ENCODE measurements at places on chromosomes 13 and 19. TPM values are rescaled to one million over a fixed set of nuclear protein-coding genes. Genes with fewer than 3 reads are reported as not detected.

The HIPK4 gene
- total RNA-seq: not detected

- DNase-seq: no peak
Observed at GRCh38 chr19:4909156-4909896, at the start of gene UHRF1. UHRF1 (plus strand) TSS chr19:4909501; CDS start chr19:4910886, 1,385 bp downstream.

The ATP4B gene
- not detected for total RNA-seq

The TINCR gene
- total RNA-seq: not detected

DNA sequence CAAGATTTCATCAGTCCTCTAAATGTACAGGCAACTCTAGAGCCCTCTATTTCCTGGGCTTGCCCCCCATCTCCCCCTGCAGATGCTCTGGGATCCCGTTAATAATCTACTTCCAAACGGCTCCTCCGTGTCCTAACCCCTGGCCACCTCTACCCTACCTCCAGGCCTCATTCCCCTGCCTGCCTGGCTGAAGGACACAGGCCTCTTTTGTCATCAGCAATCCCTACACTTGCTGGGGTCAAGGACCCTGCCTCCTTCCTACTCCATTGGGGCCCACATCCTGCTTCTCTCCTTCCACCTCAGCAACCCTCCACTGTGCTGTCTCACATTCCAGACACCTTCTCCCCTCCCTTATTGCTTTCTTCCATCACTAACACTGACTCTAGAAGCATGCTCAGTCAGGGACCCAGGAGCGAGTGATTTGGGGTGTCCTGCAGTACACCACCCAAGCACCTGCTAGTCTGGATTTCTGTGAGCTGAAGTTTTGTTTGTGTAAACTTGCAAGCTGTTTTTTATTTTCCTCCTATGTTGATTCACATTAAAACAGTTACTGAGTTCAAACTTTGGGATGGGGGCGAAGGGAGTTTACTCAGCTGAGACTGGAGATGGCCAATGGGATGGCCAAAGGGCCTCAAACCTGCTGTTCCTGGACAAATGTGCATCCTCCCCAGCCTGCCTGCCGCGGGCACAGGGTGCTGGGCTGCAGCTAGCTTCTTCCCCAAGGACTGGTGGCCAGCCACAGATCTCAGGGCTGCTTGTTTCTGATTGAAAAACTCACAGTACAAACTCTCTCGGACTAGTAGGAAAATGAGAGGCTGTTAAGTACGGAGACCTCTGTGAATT, 314.7 kb downstream of the FOXO1 start:
- DNase-seq: no peak

The C19orf67 gene
- 0.55 TPM for total RNA-seq

- DNase-seq: peak; percentile 44
Observed at GRCh38 chr13:109785141-109785891, 1.1 kb downstream of the IRS2 start.

- no peak for DNase-seq
Observed at GRCh38 chr13:97386801-97387484, 47.0 kb upstream of the RAP2A start.

GRCh38 chr13:45297456-45298205, 43.4 kb downstream of the TPT1 start:
- DNase-seq: no peak

The ZNF546 gene
- total RNA-seq: 4.3 TPM

DNA sequence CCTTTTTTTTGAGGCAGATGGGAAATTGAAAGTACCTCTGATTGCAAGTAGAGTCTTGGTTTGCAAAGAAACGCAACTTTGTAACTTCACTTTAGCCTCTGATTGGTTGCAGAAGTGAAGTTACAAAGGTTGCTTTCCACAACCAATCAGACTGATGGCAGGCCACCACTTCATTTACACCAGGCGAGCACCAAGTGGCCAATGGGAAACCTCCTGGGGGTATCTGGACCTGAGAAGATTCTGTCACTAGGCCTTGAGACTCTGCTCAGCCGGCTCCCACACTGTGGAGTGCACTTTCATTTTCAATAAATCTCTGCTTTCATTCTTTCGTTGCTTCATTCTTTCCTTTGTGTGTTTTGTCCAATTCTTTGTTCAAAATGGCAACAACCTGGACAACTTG, 19.1 kb downstream of the PEPD start:
- DNase-seq: no peak

GRCh38 chr13:48142436-48142835, 47.5 kb upstream of the MED4 start:
- peak; percentile 68 for DNase-seq

GRCh38 chr13:45222919-45223318, 22.1 kb upstream of the KCTD4 start:
- no peak for DNase-seq

- DNase-seq: no peak
Observed at GRCh38 chr13:36925603-36926002, 5.6 kb upstream of the SMAD9 start.

The NLRP5 gene
- total RNA-seq: not detected

DNA sequence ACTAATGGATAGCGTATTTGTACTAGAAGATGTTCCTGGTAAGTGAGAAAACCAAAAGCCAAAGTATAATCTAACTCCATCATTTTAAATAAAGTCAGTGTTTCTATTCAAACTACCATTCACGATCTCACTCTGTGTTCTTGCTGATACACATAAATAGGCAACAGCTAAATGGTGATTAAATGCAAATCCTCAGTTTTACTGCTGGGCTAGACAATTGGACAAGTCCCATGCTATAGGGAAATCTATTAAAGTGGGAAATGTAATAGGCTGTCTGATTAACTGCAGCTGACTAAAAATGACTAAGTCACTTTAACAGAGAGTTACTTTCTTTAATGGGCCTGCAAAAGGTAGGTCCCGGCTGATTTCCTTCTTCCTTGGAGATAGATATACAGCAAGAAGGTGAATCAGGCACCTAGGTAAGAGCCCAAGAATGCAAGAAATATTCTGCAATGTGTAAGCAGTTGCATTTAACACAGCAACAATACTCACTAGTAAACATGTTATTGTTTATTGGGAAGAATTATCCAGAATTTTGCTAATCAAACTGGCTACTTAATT, 298.4 kb downstream of the SLITRK6 start:
- DNase-seq: no peak

DNA sequence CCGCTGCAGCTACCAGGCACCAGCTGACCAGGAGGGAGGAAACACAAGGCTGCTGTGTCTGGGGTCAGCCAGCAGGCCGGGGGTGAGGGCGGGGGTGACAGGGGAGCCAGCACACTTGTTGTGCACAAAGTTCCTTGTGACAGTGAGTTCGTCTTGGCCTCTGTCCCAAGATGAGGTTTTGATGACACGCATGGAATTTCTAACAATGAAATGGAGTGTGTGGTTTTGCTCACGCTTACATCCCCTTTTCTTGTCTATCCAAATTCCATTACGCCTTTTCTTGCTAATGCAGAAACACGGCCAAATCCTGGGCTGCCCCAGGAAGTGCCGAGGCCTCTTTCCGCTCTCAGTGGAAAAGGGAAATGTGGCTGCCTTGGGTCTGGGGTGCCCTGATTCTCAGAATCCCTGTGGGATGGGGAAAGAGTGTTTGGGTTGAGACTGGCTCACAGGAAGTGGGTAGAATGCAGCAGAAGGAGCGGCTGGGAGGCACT, 73.8 kb downstream of the GADD45B start:
- DNase-seq: no peak

- DNase-seq: no peak
Observed at GRCh38 chr19:10061717-10062310, 24.3 kb upstream of the SHFL start.

- no peak for DNase-seq
Observed at GRCh38 chr19:28332351-28332750, 880.6 kb downstream of the UQCRFS1 start.

DNA sequence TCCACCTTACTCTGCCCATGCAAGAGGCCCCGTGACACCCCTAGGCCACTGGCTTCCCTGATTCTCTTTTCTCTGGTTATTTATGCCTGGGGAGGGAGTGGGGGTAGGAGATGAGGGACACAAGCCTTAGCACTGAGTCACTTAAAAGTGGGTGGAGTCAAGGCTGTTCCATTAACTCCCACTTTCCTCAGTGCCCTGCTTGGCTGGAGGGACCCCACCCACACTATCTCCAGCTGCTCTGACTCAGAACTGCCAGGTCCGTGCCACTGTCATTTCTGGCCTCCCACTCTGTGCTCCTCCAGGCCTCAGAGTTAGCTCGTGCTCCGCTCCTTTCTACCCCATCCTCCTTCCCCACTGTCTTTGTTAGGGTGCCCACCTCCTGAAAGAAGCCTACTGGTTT, 113.4 kb upstream of the UQCRFS1 start:
- DNase-seq: no peak

GRCh38 chr13:95499811-95500712, 52.5 kb upstream of the CLDN10 start:
- DNase-seq: no peak

GRCh38 chr19:31164791-31165251, 184.4 kb downstream of the TSHZ3 start:
- DNase-seq: no peak

- no peak for DNase-seq
Observed at GRCh38 chr13:79307866-79308298, 98.2 kb downstream of the RBM26 start.

The NUMBL gene
- total RNA-seq: 47.4 TPM

DNA sequence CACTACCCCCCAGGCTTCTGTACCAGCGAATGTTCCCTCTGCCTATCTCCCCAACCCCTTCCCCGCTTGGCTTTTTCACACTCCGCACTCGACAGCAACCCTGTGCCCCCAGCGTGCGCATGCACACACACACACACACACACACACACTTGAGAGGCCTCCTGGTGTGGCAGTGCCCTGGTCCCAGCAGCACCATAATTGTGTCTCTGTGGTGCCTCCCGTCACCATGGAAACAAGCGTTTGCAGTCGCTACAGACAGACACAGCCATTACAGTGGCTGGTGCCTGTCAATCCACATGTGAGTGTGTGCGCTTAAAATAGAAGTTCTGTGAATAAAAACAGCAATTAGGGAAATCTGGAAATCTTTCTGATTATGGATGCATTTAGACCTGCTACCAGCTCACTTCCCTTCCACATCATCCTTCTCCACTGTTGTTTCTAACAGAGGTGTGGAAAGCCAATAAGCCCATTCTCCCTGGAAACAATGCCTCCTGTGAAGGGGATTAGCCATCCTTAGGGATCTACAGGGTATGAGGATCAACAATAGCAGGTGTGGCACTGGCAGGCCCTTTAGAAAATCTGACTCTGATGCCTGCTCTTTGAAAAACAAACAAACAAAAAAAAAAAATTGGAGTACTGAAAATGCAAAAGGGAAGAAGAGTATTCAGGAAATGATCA, 146.3 kb downstream of the DCLK1 start:
- no peak for DNase-seq

The SOX1 gene
- total RNA-seq: not detected

GRCh38 chr13:67283637-67284036, 53.5 kb upstream of the PCDH9 start:
- no peak for DNase-seq

DNA sequence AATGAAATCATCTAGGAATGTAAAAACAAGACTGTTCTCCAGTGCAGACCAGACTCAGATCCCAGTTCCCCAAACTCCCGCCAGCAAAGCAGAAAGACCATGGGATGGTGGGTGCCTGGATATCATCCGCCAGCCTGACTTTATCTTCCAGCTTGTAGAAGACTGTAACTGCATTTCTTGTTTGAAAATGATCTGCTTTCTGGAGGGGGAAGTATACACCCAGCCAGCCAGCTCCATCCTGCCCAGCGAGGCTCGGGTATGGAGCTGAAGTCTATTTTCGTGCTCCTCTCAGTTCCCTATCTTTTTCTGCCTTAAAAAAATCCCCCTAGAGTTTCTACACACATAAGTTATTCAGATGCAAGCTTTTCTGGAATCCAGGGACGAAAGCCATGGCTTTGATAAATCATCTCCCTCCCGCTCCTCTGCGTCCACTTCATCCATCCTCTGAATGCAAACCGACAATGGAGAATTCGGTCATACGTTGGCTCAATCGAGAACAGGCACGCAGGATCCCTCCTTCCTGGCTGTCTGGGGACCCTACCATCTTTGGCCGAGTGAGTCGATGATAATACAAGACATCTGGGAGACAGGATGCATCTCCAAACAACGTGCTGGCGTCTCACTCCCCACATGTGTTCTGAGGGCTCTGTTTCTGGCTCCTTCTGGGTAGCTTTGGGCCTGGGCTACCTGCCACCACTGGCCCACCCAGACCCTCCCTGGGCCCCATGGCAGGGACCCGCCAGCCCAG, 31.2 kb downstream of the CEBPG start:
- DNase-seq: no peak

The ZNF441 gene
- 2.4 TPM for total RNA-seq

The ZNF560 gene
- not detected for total RNA-seq

DNA sequence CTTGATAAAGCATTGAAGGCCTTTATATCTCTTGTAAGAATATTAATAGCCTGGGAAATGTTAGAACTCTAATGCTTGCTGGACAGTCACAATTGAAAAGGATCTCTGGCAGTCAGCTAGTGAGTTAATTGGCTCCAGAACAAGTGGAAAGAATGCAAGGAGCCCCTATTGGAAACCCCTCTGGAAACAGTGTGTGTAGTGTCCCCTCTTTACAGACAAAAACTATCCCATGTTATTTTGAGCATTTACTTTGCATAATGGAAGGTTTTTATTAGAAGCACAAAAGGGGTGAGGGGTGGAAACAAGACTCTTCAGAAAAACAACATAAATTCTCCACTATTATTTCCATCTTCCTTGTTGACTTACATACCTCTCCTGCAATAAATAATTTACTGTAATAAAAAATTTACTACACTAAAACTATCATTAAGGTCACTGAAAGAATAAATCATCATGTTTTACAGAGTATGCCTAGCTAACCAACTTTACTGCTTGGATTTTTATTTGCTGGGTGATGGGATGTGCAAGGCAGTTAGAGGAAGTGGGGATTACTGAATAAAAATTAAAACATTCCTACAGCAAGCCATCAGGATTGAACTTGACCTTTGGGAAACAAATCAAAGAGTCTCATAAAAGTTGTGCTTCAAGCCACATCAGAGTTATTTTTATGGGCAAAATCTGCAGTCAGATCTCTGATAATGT, 610.4 kb downstream of the TBC1D4 start:
- DNase-seq: peak; percentile 54

GRCh38 chr19:17778968-17779929, 15.7 kb upstream of the B3GNT3 start:
- DNase-seq: no peak

- no peak for DNase-seq
Observed at GRCh38 chr13:40388617-40389016, 277.8 kb downstream of the FOXO1 start.

DNA sequence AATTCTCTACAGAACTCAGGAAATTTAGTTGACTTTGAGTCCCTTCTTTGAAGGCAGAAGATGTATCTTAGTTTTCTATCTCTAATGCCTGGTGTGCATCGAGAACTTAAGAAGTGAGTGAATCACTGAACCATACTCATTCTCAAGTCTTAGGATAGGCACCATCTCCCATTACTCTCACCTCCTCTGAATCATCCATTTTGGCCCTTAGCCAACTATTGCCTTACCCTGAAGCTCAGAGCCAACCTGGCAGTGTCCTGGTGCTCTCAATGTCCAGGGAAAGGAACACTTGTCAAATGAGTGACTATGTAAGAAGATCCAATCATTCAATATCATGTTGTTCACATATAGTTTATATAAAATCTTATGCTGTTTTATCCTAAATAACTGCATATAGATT, 146.6 kb downstream of the RGCC start:
- DNase-seq: peak; percentile 69
